ENCODE measurements at places on chromosomes 1 and 21. TPM values are rescaled to one million over a fixed set of nuclear protein-coding genes. Genes with fewer than 3 reads are reported as not detected.

DNA sequence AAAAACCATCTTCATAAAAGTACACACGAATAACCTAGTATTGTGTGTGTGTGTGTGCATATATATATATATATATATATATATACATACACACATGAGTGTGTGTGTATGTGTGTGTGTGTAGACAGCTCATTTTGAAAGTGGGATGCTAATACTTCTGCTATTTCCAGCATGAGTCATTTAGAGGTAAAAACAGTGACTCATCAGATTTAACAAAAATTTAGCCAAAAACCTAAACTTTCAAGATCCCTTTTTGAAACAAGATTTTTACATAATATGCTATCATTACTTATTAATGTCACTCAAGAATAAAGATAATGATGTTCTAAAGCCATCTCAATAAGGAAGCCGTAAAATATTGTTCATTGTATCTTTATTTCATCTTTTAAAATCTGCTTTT is 35.6 kb upstream of the ADGRL4 start:
- DNase-seq: no peak
- no peaks in the 10 kb centered on the region for H3K4me1 ChIP-seq
- H3K27ac ChIP-seq: no peak overlapping the region
- no peaks in the 10 kb centered on the region for H3K27me3 ChIP-seq

DNA sequence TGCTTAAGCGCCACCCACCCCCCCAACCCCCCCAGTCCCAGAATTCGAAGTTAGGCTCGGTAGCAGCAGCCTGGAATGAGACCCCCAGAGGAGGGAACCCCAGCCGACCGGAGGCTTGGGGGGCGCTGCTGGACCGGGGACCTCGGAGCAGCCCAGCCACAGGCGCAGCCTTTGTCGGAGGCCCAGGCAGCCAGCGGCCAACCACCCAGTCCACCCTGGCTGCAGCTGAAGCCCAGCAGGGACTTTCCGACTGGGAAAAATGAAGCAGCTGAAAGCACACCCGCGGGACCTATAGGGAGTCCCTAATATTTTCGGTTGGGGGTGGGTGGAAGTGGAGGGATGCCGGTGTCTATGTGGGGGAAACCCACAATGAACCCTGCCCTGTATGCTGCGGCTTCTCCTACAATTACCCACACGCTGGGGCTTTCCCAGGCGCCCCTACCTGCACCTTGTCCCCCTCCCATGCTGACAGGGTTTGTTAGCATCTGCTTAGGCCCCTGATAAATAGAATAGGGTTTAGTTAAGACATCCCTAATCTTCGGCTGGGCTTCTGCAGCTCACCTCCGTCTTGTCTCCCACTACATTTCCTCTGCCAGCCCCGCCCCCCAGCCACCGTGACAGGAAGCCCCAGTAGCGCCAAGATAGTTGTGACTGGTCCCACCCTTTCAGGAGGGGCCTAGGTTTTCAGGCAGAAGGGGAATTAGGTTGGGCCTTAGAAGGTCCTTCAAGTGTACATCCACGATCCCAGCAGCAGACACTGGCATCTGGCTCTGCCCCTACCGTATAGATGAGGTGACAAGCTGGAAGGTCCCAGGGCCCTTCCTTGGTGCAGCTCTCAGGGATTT is 838 bp downstream of the CCDC28B start:
- DNase-seq: peak; percentile 72
- no peak overlapping the region for H3K27ac ChIP-seq
- peak overlapping the region; percentile 64 for H3K4me3 ChIP-seq
- H3K27me3 ChIP-seq: no peaks in the 10 kb centered on the region
- H3K4me1 ChIP-seq: peaks cover 23% of the 10 kb centered on the region

DNA sequence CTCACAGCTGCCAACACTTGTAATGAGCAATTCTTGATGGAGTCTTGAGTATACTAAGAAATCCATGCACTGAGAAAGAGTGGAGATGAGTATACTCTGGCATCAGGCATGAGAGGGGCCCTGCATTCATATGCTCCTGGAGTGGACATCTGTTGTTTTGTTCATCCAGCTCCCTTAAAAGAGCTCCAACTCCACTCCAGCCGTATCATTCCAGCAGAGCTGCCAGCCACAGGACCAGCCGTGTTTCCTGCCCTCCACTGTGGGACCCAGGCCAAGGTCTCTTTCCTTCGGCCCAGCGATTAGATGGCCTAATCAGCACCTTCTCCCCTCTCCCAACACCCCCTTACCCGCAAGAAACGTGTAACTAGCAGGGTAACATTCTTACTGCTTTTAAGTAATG is 144.5 kb downstream of the OMA1 start:
- no peak overlapping the region for H3K4me3 ChIP-seq
- H3K27ac ChIP-seq: no peak overlapping the region
- H3K36me3 ChIP-seq: no peaks in the 10 kb centered on the region
- peak; percentile 27 for DNase-seq
- no peaks in the 10 kb centered on the region for H3K4me1 ChIP-seq

Gene AHCTF1
- total RNA-seq: 44.5 TPM

Gene DMBX1
- total RNA-seq: 0.30 TPM

Gene EEIG2
- 20.1 TPM for total RNA-seq

All from H1 (cell line).